ENCODE measurements at places on chromosomes 1 and 21. TPM values are rescaled to one million over a fixed set of nuclear protein-coding genes. Genes with fewer than 3 reads are reported as not detected.

DNA sequence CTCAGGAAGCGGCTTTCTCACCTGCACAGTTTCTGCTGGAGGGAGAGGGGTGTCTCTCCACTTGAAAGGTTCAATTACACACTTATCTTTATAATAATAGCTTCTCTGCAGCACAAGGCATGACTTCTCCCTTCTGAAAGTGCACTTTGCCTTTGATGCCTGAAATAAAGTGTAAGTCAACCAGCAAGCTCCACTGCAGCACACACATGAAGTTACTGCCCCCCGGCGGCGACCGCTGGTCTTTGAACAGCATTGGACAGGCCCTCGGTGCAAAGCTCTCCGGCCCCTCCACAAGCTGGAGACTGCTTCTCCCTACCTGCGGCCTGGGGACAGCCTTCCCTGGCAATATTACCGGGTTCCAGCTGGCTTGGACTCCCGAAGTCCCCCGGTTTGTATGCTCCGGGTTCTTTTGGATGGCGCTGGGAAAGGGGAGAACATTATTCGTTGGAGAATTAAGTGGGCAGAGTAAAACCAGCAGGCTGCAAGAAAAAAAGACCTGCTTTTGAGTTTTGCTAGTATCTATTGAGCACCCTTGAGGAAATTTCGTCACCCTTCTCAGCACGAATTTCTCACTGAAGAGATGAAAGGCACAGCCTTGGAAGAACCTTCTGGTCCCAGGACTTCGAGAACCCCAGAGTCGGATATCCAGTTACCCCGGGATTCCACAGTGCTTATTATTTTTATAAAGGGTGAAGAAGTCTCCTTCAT is 11.8 kb downstream of the RCAN1 start:
- no peaks in the 10 kb centered on the region for H3K27me3 ChIP-seq
- H3K4me1 ChIP-seq: peaks cover 13% of the 10 kb centered on the region
- peak; percentile 88 for DNase-seq
- no peaks in the 10 kb centered on the region for H3K36me3 ChIP-seq
- no peak overlapping the region for H3K27ac ChIP-seq
- no peak overlapping the region for H3K4me3 ChIP-seq

- no peak overlapping the region for H3K27ac ChIP-seq
- no peaks in the 10 kb centered on the region for H3K36me3 ChIP-seq
- no peaks in the 10 kb centered on the region for H3K27me3 ChIP-seq
Observed at GRCh38 chr1:48422009-48422408, 50.0 kb downstream of the SPATA6 start.

DNA sequence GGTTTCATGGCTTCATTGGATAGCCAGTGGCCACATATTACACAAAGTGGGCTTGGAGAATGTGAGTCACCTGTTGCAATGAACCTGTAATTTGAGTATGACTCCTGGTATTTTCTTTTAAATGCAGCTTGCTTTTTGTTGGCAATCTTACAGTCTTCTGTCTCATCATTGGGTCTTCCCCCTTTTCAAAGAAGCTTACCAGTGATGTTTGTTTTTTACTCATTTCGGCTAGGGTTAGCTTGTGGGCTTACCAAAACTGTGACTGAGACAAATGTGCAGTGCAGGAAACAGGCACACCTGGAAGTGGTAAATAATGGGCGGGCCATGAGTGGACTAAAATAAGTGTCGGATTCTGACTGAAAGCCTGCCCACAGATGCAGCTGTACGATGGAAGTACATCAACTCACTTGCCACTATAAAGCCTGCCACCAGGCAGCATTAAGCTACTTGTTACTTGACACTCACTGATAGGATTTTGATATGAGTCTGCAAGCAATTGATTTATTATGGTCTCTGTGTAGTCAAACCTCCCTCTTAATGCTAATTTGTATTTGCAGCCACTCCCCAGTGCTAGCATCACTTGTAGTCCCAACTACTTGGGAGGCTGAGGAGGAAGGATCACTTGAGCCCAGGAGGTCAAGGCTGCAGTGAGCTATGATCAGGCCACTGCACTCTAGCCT is 4.2 kb downstream of the HHAT start:
- peaks cover 82% of the 10 kb centered on the region for H3K27me3 ChIP-seq
- no peak overlapping the region for H3K27ac ChIP-seq
- DNase-seq: no peak
- no peaks in the 10 kb centered on the region for H3K36me3 ChIP-seq

Gene KRTAP21-1
- not detected for total RNA-seq

Gene OXCT2
- total RNA-seq: 1.7 TPM

Gene ZC3H12A
- total RNA-seq: 8.4 TPM

Gene NTNG1
- total RNA-seq: 2.3 TPM

Gene C1QC
- 0.21 TPM for total RNA-seq

- H3K36me3 ChIP-seq: no peaks in the 10 kb centered on the region
- no peak overlapping the region for H3K27ac ChIP-seq
- H3K4me3 ChIP-seq: no peak overlapping the region
- no peaks in the 10 kb centered on the region for H3K27me3 ChIP-seq
- H3K4me1 ChIP-seq: peaks cover 3% of the 10 kb centered on the region
- DNase-seq: no peak
Observed at GRCh38 chr1:210620867-210621488, 292.3 kb downstream of the HHAT start.

Gene CD101
- 1.3 TPM for total RNA-seq

DNA sequence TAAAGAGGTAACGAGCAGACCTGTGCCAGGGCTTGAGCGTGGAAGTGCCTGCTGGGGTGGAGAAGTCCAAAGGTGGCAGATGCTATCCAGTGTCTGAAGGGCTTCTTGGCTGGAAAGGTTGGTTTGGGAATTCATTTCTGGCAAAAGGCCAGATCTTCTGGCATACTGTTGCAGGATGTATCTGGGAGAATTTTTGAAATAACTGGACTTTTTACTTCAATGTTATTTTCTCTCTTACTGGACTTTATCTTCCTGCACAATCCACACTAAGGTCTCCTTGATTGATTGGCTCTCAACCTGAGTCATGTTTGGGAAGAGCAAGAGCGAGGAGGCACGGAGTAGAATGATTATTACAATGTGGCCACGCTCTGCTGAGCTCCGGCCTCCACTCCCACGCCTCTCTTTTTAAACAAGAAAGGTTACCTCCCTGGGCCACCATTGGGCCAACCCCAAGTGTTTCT is 278.4 kb downstream of the TM2D1 start:
- H3K4me1 ChIP-seq: peaks cover 40% of the 10 kb centered on the region
- H3K27me3 ChIP-seq: no peaks in the 10 kb centered on the region
- H3K36me3 ChIP-seq: no peaks in the 10 kb centered on the region
- H3K4me3 ChIP-seq: no peak overlapping the region
- no peak overlapping the region for H3K27ac ChIP-seq
- DNase-seq: no peak

DNA sequence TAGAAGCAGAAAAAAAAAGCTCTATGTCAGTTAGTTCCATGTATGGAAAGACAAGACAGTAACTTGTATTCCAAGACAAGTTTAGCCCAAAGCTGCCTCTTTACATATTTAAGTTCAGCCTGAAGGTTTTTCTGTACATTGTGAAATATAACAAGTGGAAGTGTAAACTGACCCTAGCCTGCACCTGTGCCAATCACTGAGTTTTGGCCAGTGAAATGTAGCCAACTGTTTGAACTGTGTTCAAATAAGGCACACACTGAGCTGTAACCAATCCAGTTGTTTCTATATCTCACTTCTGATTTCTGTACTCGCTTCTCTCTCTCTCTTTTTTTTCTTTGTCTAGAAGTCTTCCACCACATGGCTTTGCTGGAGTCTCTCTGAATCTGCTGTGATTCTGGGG is 1227.1 kb downstream of the NCAM2 start:
- no peak for DNase-seq
- H3K27ac ChIP-seq: no peak overlapping the region
- H3K27me3 ChIP-seq: no peaks in the 10 kb centered on the region
- peaks cover 9% of the 10 kb centered on the region for H3K4me1 ChIP-seq

- peaks cover 22% of the 10 kb centered on the region for H3K27me3 ChIP-seq
- DNase-seq: peak; percentile 74
Observed at GRCh38 chr1:107139833-107140702, 771 bp upstream of the NTNG1 start.

GRCh38 chr1:34911465-34911864 is 18.0 kb downstream of the DLGAP3 start:
- no peak overlapping the region for H3K4me3 ChIP-seq
- H3K27me3 ChIP-seq: peaks cover 4% of the 10 kb centered on the region
- H3K4me1 ChIP-seq: no peaks in the 10 kb centered on the region
- no peak overlapping the region for H3K27ac ChIP-seq

Gene FGR
- 0.46 TPM for total RNA-seq

GRCh38 chr1:36091698-36092097 is 3.0 kb downstream of the ADPRS start:
- no peak overlapping the region for H3K27ac ChIP-seq
- no peak overlapping the region for H3K4me3 ChIP-seq
- H3K4me1 ChIP-seq: peaks cover 17% of the 10 kb centered on the region
- DNase-seq: peak; percentile 3
- peaks cover 26% of the 10 kb centered on the region for H3K36me3 ChIP-seq

DNA sequence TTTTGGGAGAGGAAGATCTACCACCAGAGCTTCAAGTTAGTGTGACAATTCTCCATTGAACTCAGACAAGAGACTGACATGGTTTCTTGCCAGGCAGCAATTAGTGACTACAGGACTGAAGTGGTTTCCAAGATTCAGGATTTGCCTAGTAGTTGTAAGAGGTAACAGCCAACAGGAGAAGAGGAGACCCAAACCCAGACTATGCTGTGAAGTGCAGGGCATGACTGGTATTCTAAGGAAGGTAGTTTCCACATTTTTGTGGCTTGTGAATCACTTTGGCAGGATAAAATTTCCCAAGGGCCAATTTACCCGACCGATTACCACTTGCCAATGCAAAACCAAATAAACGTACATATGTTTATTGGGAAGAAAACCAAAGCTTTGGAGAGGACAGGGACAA is 14.7 kb upstream of the RAP1A start:
- no peak for DNase-seq
- no peak overlapping the region for H3K4me3 ChIP-seq
- no peaks in the 10 kb centered on the region for H3K4me1 ChIP-seq
- peaks cover 4% of the 10 kb centered on the region for H3K27me3 ChIP-seq

Gene KIAA0040
- total RNA-seq: 15.0 TPM

GRCh38 chr1:112706505-112707220 is at the start of gene RHOC:
TSS of gene RHOC (minus strand) at chr1:112707127. CDS start at chr1:112703799, 3,328 bp downstream.
- H3K27ac ChIP-seq: no peak within 1 kb of the TSS
- peaks cover 22% of the 10 kb centered on the region for H3K27me3 ChIP-seq
- H3K4me1 ChIP-seq: peaks cover 63% of the 10 kb centered on the region
- H3K4me3 ChIP-seq: peak within 1 kb of the TSS; percentile 73

Gene NECTIN4
- total RNA-seq: 1.7 TPM

Gene PCP4
- total RNA-seq: 2.1 TPM

DNA sequence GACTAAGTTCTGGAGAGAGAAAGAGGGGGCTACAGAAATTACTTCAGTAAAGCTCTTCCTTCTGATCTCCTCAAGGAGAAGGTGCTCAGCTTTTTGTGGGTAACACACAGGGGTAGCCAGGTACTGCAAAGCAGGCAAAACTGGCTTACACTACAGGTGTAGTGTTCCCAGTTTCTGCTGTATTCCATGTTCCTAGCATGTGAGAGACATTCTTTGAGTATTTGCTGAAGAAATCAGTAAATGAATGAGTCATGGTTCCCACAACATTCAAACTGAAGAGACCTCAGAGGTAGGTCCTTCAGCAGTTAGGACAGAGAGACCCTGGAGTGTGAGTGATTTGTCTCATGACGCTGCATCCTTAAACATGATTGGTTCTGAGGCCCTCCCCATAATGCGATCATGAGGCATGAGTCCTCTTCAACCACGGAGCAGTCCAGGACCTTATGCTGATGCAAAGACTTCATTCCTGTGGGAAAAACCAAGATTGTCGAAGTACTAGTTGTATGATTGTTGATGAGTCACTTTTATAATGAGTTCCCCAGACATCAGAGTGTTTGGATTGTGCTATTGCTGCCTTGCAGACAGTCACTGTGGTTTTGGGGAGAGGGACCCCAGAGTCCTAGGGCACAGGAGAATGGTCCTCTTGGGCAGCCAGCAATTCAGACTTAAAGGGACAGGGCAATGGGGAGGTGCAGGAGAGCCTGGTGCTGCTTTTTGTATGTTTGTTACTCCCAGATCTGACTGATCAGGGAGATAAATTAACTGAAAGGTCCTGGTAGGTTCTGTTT is 2.7 kb upstream of the OR10J4 start:
- no peak overlapping the region for H3K4me3 ChIP-seq
- H3K27me3 ChIP-seq: no peaks in the 10 kb centered on the region

Gene GBP2
- 0.46 TPM for total RNA-seq

DNA sequence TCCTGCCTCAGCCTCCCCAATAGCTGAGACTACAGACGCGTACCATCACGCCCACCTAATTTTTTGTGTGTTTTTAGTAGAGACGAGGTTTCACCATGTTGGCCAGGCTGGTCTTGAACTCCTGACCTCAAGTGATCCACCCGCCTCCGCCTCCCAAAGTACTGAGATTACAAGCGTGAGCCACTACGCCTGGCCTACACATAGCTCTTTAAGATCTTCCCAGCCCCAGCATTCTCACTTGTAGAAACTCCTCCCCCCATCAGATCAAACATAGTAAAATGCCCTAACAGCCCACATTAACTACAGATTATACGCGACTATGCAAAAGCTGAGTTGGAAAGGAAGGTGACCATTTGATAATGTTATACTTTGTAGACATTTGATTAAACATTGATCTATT is 634.8 kb downstream of the MATN1 start:
- 0 out of 2 replicates have a peak, but pooled peaks cover 4% of the 10 kb centered on the region for H3K4me1 ChIP-seq
- no peak overlapping the region for H3K27ac ChIP-seq
- peaks cover 25% of the 10 kb centered on the region for H3K36me3 ChIP-seq

- H3K4me3 ChIP-seq: no peak overlapping the region
- H3K4me1 ChIP-seq: peaks cover 12% of the 10 kb centered on the region
- H3K27me3 ChIP-seq: no peaks in the 10 kb centered on the region
- no peaks in the 10 kb centered on the region for H3K36me3 ChIP-seq
Observed at GRCh38 chr1:20200966-20201365, 14.6 kb upstream of the PLA2G2C start.

DNA sequence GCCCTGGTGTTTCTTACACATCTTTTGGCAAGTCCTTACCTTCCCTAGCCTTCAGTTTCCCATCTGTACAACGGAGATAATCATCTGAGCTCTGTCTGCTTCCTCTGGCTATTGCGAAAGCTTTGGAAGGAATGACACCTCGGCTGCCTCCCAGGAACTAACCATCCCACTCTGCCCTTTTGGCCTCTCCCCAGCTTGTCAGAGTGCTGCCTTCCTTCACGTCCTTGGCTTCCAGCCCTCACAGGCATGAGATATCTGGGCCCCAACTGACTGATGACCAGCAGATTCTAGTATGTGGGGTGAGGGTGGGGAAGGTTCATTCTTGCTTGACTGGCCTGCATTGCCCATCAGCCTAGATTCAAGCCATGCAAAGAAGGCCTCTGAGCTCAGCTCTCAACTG is 253.1 kb upstream of the FGGY start:
- no peak for DNase-seq
- H3K27ac ChIP-seq: no peak overlapping the region
- peaks cover 7% of the 10 kb centered on the region for H3K4me1 ChIP-seq
- H3K4me3 ChIP-seq: no peak overlapping the region

Gene TTC39A
- total RNA-seq: 8.4 TPM

GRCh38 chr1:76481672-76482071 is 385.6 kb upstream of the ST6GALNAC5 start:
- no peaks in the 10 kb centered on the region for H3K27me3 ChIP-seq
- no peak overlapping the region for H3K27ac ChIP-seq
- no peak for DNase-seq
- no peaks in the 10 kb centered on the region for H3K4me1 ChIP-seq

- no peak overlapping the region for H3K4me3 ChIP-seq
- H3K36me3 ChIP-seq: no peaks in the 10 kb centered on the region
- no peak for DNase-seq
- H3K27me3 ChIP-seq: no peaks in the 10 kb centered on the region
Observed at GRCh38 chr21:35969281-35969680, 91.0 kb downstream of the SETD4 start.

Gene CSMD2
- 14.0 TPM for total RNA-seq
